ENCODE measurements at places on chromosomes 7 and 10.

GRCh38 chr10:52883996-52884871, 111.7 kb upstream of the MBL2 start:
- DNase-seq = no peak

- DNase-seq = peak; percentile 48
Measured at GRCh38 chr7:13992596-13992964, 3.1 kb upstream of the ETV1 start.

DNA sequence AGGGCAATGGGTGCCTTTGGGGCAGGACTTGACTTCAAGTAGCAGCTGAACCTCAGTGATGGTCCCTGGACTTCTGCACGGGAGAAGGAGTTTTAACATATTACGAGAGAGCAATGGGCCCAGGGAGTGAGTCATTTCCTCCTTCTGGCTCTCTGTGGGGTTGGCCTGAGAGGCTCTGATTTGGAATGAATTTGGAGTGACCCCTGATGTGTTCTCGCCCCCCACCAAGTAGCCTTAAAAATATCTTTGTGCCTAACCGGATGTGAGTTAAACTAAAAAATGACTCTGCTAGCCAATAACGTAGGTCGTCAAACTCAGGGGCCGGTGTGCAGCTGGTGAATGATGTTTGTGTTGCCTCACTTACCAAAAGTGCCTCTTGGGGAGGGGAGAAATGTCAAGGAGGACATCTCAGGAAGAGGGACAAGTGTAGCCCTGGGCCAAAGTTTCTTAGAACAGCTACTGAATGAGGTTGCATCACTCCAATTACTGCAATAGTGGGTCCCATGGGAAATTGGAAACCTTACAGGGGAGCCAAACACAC, 656.6 kb downstream of the INHBA start:
- no peak for DNase-seq

DNA sequence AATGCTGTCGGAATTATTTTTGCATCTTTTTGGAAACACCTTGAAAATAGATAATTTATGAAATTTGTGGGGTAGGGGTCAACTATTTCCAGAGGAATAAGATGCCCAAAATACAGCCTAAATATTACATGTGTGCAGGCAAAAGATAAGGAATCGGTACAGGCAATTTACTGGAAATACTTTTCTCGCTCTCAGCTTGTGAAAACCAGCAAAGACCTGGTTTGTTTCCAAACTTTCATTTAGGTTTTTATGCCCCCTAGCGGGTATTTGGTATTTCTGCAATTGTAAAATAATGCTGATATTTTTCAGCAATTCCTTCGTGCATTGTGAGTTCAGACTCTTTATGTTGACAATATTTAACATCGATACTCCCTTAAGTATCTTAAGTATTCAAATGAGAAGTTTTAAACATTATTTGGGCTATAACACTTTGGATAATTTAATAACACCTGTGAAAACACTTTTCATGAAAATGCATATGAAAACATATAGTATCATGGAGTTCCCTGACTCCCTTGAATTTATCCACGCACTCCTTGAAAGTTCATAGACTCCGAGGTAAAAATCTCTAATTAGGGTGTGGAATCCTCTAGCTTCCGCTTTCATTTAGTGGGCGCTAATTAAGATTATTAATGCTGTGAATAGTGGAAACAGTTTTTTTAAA, 132.4 kb downstream of the TSPAN12 start:
- peak; percentile 58 for DNase-seq

DNA sequence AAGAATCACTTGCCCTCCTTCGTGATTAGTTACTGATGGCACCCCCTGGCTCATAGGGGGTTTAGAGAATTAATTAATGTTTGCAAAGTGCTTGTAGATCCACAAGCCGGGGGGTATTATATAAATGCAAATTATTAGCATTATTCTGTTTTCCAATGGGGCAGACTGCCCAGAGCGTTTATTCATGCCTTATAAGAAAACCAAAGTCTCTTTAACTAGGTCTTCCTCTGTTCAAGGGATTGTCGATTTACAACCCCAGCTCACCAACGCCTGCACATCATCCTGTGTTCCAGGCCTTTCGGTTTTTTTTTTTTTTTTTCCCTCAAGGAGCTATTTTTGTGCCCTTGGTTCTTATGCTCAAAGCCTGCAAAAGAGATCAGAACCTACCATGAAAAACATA, 630.7 kb downstream of the PARD3 start:
- no peak for DNase-seq

DNA sequence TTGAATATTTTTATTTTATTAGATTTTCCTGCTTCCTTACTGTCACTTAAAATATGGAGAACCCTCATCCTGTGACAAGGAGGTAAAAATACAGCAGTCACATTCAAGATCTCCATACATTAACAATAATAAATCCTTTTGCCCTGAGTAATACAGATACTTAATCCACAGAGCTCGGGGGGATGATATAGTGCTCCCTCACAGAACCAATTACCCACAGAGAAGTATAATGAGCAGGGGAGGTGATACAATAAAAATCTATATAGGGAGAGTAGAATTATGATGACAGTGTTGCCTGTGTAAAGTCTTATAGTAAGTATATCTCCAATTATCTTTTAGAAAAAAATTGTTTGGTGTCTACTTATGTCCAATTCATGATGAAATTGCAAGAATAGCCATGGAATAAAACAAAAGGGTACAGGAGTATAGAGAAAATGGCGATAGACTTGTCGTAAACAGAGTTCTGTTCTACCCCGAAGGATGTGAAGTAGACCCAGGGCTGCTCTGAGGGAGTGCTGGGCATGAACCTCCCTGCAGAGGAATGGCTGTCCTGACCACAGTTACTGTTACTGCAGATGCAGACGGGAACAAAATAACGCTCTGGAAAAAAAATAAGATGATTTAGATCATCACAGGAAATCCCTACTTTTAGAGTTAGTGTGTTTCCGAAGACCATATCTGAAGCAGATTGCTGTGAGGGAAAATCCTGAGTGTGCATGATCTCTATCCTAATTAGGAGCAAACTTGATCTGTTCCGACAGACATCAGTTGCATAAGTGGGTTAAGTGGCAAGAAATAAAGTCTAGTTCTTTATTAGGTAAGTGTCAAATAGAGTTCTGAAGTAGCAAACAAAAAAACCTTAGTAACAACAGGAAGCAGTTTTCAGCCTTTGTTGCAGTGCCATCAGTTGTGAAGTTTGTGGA, 123.7 kb downstream of the KAT6B start:
- DNase-seq = no peak
